ENCODE measurements at places on chromosomes 3 and 15.

- no peak for DNase-seq
Observed at GRCh38 chr3:107690522-107691138, 167.9 kb downstream of the BBX start.

GRCh38 chr15:95989392-95989791 is 341.1 kb upstream of the NR2F2 start:
- DNase-seq, result no peak

DNA sequence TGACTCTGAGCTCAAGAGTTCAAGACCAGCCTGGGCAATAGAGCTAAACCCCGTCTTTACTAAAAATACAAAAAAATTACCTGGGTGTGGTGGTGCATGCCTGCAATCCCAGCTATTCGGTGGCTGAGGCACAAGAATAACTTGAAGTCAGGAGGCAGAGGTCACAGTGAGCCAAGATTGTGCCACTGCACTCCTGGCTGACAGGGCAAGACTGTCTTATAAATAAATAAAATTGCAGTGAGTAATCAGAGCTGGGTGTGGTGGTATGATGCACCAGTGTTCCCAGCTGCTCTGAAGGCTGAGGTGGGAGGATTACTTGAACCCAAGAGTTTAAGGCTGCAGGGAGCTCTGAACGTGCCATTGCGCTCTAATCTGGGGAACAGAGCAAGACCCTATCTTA is 55.9 kb upstream of the GCNT3 start:
- no peak for DNase-seq

GRCh38 chr15:99230867-99231266 is 18.5 kb downstream of the TTC23 start:
- no peak for DNase-seq

DNA sequence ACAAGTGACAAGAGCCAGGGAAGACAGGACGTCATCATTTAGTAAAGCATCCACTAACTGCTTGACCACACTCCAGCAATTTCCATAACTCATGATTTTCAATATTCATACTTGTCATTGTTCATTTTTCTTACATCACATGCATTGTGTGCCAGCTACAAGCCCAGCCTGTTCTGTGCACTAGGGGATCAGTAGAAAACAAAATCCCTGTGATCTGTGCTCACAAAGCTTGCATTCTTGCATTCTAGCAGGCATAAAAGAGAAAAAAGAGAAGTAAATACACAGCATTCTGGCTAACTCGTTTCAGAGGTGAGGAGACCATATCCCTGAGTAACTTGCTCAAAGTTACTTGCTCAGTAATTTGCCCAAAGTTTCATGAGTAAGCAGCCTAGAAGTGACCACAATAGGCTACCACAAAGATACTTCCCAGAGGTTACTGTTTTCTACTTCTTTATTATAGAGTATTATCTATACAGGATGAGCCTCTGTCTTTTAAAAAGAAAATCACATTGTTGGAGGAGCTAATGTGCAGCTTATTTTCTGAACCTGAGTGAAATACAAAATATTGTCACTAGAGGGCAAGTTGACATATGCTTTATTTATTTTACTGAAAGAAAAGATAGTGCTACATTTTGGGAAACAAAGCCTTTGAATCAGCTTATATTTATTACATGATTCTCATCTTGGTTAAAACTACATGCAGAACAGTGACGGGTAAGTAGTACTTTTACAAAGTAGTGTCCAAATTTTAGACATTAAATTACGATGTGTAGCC is 701.4 kb upstream of the LMCD1 start:
- DNase-seq, result no peak

GRCh38 chr15:90838139-90838538 is 30.2 kb upstream of the FURIN start:
- peak; percentile 86 for DNase-seq
